ENCODE measurements at places on chromosomes 6 and 20.

DNA sequence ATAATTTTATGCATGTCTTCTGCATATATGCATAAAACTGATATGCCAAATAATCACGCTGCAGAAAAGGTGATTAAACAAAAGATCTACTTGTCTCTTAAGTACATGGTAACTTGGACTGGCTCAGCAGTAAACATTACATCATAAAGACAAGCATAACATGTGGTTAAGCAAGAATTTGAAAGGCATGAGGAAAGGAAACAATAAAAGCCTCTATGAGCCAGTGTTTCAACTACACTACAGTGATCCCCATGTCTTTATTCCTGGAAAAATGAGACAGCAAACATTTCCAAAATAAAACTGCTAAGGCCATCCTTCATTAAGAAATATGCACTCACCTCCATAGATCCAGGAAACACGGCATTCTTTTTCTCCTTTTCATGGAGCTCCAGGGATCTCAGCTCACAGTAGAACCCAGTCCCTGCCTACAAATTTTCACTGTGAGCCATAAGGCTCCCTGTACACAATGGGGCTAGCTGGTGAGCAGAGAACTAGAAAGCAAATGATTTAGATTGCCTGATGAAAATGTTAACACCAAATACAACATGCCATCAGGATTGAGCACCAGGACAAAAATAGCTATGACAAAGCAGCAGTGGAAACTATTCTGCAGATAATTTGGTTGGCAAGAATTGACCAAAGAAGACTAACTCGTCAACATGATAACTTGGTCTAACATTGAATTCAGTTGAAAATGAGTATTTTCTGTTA, 156.1 kb downstream of the COL21A1 start:
- no peak for DNase-seq

- no peak for DNase-seq
Measured at GRCh38 chr20:64211874-64212658, 43.5 kb upstream of the PCMTD2 start.

GRCh38 chr6:22605736-22606135, 36.4 kb downstream of the HDGFL1 start:
- DNase-seq = no peak

- DNase-seq = no peak
Measured at GRCh38 chr20:11204926-11205768, 531.3 kb upstream of the JAG1 start.

DNA sequence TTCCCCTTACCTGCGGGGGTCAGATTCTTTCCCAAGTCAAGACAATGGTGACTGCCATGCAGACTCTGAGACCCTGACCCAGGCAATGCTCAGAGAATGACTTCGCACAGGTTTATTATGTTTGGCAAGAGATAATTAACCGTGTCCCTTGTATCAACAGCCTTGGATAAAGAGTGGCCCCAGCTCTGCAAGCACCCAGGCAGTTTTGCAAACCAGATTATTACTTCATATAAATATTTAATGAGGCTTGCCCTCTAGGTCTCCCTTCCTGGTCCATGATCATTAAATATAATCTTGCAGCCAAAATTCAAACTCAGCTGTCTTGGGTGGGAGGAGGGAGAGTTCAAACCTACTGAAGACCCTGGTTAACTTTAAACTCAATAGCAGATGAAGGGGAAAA, 156.5 kb downstream of the ANKRD60 start:
- no peak for DNase-seq

GRCh38 chr20:32437391-32438074, 79.4 kb downstream of the ASXL1 start:
- DNase-seq = no peak

DNA sequence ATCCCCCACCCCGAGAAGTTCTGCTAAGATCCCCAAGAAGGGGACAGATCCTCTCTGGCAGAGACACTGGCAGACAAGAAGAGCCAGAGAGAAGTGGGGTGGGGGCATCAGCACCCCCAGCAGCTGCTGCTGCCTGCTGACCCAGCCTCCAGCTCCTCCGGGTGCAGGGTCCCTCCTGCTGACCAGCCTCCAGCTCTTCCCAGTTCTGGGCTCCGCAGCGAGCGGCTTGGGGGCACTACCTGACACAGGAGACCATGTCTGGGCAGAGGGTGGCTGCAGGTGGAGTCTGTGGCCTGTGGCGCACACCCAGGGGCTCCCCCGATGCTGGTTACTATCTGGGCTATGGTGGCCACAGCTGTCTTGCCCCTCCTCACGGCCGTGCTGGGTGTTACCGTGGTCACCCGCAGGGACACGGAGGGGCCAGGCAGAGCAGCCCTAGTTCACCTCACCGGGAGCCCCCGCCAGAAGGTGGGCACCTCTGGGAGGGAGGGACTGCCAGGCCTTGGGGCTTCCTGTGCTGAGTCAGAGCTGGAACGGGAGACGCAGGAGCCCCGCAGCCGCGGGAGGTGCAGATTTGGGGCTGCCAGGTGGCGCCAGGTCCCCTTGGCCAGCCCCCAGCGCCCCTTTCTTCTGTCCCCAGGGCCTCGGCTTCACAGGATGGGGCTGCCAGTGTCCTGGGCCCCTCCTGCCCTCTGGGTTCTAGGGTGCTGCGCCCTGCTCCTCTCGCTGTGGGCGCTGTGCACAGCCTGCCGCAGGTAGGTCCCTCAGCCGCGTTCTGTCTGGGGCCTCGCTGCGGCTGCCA, 630 bp downstream of the LIME1 start:
- DNase-seq = no peak

GRCh38 chr6:165880686-165881085, 217.6 kb upstream of the PDE10A start:
- DNase-seq = no peak

DNA sequence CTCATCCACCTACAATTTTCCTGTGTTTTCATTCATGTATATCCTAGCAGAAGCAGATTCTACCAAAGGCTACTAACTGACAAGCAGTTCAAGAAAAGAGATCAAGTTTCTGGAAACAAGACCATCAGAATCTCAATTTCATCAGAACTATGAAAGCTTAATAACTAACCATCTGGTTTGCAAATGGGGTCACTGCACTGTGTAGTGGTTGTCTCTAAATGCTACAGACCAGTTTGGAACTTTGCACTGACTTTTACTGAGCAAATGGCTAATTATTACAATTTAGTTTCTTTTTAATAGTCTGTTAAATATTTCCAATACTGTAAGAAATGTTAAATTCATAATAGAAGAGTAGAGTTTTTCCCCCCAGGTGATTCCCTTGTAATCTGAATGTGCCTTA, 64.5 kb downstream of the REPS1 start:
- no peak for DNase-seq

- DNase-seq = no peak
Measured at GRCh38 chr6:90106449-90106848, 190.2 kb downstream of the BACH2 start.

GRCh38 chr6:139639507-139639906, 265.1 kb upstream of the CITED2 start:
- DNase-seq = no peak

DNA sequence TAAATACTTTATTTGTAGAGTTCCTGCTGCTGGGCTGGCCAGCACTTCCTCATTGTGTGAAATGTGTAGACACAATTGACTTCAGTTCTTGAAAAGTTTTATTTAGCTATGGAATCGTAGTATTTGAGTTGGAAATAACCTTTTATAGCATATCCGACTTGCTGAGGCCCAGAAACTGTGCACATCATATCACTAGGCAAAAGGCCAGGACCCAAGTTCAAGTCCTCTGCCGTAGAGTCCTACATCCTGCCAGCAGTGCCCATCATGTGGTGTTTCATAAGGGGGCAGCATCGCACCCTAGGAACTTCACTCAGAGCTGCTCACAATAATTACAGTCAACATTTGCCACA, 207.7 kb upstream of the SNX9 start:
- DNase-seq = no peak

- no peak for DNase-seq
Measured at GRCh38 chr6:112286500-112287144, 32.3 kb upstream of the LAMA4 start.

DNA sequence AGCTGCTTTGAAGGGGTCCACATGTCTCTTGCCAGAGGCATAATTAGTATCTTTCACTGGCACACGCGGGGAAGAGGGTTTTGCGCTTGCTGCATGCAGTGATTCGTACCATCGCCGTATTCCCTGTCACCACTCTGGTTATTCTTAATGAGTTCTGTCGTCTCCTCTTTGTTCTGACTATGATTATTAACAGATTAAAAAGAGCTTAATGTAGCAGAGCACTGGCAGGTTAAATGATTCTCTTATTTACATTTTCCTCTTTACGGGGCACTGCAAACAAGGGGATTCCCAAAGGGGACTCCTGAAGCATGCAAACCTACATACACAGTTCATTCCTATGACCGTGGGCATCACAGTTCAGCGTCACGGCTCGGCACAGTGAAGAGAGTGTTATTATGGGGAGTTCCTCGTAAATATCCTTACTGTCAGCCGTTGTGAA, 204.8 kb downstream of the DTNBP1 start:
- no peak for DNase-seq

- DNase-seq = no peak
Measured at GRCh38 chr6:24126586-24127192, 674 bp downstream of the NRSN1 start.

DNA sequence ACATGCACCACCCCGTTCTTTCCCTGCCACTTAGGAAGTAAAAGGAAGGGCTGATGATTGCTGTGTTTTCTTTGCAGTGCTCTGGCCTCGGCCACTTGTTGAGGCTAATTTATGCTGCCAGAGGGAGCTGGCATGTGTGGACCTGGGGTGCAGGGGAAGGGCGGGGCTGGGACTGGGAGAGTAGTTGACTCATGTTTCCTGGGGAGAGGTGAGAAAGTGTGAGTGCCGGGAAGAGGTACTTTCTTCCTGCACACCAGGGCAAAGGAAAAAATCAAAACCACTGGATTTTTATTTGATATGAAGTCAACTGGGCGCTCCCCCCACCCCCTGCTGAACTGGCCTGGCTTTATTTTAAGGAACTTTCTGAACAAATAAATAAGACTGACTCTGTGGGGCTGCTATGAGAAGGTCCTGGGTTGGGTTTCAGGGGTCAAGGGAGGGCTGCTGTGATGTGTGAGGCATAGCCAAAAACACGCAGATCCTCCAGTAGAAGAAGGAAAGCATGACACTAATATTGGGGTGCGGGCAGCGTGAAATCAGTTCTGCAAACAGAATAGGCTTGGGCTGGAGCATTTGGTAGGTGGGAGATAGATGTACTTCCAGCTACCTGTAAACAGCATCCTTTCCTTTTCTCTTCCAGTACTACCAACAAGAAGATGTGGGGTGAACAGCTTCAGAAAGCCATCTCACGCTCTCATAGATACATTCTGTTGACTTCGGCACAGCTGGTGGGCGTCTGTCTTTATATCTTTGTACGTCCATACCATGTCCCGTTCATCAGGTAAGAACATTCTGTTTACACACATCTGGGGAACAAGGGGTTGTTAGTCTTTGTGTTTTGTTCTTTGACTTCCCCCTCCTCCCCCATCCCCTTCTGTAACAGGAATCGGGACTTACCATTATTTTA, 87.5 kb downstream of the SYNJ2 start:
- DNase-seq = no peak

GRCh38 chr6:26420688-26421171, 18.7 kb downstream of the BTN3A1 start:
- no peak for DNase-seq

GRCh38 chr6:77815531-77815930, 162.7 kb downstream of the MEI4 start:
- DNase-seq = no peak

GRCh38 chr6:156310701-156311100, 466.5 kb upstream of the ARID1B start:
- no peak for DNase-seq

DNA sequence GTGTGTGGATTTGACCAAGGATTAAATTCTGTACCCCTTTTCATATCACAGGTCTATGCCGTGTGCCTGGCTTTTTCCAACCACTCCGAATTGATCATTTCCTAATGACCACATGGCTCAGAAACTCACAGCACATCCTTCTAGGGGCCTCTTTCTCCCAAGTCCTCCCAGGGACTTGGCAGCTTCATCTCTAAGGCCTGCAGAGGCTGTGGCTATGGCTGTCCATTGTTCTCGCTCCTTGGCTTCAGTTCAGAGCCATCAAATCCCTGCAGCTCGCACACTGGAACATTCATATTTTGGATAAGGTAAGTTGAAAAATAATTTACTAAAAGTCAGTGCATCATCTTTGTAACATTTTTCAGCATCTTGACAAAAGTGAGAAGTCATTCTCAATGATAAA, 497.2 kb upstream of the CDH4 start:
- DNase-seq = no peak

DNA sequence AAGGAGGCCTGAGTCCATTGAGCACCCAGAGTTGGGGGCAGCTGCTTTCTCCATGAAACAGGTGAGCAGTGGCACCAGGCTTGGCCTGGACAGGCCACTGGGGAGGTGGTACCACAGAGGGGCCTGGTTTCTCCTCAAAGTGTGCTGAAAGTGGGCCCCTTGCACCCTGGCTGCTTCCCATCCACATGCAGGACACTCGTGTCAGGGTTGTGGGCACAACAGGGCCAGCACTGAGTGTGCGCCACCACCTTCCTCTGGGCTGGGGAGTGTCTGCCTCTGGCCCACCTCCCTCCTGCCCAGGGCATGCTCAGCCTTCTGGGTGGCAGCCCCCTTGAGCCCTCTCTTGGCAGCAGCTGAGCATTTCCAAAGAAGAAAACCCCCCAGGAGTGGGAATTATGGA, 5.2 kb upstream of the SLC22A1 start:
- no peak for DNase-seq

- no peak for DNase-seq
Measured at GRCh38 chr6:154457881-154458284, 52.6 kb downstream of the CNKSR3 start.

DNA sequence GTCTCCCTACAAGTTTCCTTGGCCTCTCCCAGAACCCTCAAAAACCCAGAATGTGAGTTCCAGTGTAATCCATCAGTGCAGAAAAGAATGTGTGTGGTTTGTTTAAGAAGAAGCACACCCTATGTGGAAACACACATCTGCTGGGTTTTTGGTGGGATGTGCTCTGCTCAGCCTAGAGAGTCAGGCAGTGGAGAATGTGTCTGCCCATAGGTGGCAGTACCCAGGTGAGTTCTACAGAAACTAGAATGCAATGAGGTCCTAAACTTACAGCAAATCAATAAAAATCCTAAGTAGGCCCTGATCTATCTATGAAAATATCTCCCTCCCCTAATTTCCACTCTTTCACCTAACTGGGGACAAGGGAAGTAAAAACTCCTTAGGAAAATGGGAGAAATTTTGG, 437.3 kb downstream of the DHX35 start:
- DNase-seq = no peak

DNA sequence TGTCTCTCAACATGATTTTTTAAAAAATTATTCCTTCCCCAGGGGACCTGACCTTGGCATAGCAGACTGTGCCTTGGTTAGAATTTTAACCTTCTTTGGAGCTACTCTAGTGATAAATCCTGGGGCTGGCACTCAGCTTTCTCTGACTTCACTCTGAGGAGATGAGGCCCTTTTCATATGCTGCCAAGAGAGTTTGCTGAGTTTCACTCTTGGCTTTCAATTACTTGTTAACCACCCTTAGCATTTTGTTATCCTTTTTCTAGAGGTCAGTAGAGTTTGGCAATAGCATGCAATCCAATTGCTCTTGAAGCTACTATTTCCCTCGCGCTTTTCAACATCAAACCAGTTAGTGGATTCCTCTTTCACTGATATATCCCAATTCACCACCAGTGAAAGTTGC, 920.3 kb downstream of the EYS start:
- no peak for DNase-seq

GRCh38 chr6:4641461-4641860, 134.7 kb upstream of the CDYL start:
- no peak for DNase-seq

GRCh38 chr6:32589596-32590449, at the start of gene HLA-DRB1:
TSS of gene HLA-DRB1 (minus strand) at chr6:32589848. CDS start at chr6:32589742, 106 bp downstream.
- no peak for DNase-seq
